ENCODE measurements at places on chromosomes 2 and 18.

GRCh38 chr2:65487404-65487803 is 55.0 kb upstream of the SPRED2 start:
- no peak for DNase-seq

- no peak for DNase-seq
Measured at GRCh38 chr2:178602901-178603300, 122.6 kb downstream of the PLEKHA3 start.

DNA sequence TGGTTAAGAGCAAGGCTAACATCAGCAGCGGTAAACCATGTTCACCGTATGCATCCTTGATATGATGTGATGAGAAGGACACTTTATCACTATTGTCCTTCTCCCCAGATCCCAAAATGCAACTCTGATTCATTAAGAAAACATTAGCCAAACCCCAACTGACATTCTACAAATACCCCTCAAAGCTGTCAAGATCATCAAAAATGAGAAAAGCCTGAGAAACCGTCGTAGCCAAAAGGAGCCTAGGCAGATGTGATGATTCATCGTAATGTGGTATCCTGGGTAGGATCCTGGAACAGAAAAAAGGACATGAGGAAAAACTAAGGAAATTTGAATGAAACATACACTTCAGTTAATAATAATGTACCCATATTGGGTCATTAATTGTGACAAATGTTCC is 67.3 kb upstream of the ST6GAL2 start:
- no peak for DNase-seq

GRCh38 chr2:190213441-190214335 is 105.9 kb downstream of the HIBCH start:
- no peak for DNase-seq

DNA sequence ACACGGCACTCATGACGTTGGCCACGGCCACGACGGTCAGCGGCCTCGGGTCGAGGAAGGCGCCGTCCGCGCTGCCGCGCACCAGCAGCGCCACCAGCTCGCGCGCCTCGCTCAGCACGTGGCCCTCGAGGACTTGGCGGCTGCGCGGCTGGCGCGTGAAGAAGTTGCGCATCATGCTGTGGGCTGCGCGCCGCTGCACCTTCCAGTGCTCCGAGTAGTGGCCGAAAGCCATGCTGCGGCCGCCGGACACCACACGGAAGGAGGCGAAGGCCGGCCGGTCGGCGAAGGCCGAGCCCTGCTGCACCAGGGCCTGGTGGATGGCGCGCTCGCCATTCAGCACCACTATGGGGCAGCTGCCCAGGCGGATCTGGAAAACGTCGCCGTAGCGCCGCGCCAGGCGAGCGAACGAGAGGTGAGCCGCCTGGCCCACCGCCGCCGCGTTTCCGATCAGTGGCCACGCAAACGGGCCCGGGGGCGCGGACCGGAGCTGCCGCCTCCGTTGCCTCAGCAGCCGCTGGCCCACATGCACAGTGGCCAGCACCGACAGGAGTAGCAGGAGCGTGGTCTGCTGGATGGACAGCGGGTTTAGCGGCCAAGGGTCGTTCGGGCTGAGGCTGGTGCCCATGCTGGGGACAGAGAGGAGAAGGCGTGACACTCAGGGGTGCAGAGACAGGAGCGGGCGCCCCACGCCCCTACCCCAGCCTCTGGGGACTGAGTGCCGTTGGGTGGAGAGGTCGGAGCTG is 1.0 kb downstream of the CYP1B1 start:
- DNase-seq, result no peak

GRCh38 chr18:6653880-6654279 is 75.6 kb upstream of the ARHGAP28 start:
- DNase-seq, result no peak

Data from RCC 7860 (cell line).